ENCODE measurements at places on chromosomes 7 and 10.

DNA sequence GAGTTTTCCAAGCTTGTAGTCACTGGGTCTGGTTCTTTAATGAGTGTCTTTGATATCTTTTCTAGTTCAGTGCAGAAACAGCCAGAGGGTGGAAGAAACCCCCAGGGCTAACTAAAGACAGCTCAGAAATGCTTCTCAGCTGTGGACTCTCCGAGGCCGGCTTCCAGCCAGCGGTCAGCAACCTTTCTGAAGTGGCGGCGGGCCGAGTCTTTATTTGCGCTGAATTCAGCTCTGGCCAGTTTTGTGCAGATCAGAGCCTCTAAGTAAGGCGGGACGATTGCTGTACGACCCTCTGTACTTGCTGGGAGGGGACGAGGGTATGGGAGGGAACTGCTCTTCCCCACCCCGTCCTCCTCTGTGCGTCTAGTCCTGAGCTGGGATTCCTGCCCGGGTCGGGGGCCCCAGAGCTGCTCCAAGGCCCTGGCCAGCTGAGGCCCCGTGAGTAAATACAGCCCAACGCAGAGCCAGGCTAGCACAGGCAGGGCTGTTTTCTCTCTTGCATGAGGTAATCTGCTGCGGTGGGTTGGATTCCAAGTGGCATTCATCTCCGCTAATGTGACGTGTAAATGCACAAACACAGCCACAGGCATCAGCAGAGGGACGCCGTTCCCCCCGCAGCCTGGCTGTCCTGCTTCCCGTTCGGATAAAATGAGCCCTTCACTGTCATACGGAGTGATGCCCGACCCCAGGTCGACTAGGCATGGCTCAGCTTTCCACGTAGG lies 159.8 kb downstream of the PIP4K2A start:
- no peak for DNase-seq

- no peak for DNase-seq
These were observed 199.5 kb downstream of the REEP3 start for GRCh38 chr10:63720676-63721075.

DNA sequence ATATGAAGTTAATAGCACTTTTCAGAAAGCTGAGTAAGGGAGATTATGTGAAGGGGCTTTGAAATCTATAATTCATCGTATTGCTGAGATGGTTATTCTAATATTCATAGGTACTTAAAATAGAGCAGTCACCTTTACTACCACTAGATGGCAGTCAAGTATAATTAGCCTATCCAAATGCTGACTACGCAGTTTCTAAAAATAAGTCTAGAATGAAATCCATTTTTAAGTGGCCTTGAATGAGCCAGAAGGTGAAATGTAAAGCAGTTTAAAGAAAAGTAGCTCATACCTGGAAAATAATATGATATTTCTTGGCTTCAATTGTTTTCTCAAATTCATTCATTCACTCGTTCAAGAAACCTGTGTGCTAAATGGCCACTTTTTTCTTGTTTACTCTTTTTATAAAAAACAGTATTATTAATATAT lies 1277.1 kb downstream of the GATA3 start:
- peak; percentile 54 for DNase-seq

DNA sequence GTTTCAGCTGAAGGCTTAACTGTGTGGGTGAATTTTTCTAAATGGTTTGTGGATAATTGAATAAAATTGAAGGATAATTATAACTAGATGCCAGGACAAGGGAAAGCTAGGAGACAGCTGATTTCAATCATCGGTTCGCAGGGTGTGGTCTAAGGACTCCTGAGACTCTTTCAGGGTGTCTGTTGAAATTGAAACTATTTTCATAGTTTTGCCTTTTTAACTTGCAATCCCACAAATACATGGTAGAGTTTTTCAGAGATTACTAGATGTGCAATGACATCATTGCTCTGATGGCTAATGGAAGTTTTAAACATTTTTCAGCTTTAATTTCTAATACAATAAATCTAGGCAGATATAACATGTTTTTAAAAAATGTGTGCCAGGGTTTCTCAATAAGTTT lies 18.5 kb downstream of the TRUB1 start:
- DNase-seq, result no peak

DNA sequence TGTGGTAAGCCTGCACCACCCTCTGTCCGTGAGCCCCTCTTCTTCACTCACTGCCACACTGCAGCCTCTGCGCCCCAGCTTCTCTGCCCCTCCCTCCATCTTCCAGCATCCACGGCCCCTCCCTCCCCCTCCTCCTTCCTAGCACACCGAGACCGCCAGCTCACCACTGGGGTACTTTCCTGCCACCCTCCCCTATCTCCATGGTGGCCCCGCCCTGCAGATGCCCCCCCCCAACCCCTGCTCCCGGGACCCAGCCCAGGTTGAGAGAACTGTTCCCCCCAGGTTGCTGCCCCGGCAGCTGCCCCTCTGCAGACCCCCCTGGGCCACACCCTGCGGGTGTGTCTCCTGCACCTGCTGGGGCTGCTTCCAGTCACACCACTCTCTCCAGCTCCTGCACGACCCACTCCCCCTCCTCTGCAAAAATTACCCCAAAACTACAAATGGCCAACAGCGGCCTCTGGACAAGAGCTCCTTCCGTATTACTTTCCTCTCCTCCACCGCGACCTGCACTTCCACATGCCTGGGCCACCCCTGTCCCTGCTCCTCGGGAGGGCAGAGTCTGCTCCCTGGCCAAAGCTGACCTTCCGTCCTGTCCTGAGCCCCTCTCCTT lies 209.2 kb upstream of the PPP2R2D start:
- DNase-seq, result no peak

DNA sequence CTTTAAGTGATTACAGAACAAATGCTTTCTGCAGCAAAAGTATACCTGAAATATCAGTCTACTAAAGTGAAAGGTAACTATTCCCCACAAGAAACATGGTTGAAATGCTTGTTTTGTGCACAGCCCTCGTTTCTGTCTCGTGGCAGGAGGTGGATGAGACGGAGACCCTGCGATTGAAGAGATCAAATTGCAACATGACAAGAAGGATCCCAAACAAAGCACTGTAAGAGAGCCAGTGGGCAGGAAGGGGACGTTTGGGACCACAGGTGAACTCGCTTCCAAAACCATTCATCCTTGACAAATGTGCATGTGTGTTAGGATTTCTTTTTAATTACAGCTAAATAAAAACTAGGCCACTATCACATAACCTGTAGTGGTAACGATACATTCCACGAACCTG lies 192.6 kb downstream of the CCSER2 start:
- DNase-seq, result no peak

GRCh38 chr7:4663239-4664018 lies 18.7 kb upstream of the FOXK1 start:
- no peak for DNase-seq

DNA sequence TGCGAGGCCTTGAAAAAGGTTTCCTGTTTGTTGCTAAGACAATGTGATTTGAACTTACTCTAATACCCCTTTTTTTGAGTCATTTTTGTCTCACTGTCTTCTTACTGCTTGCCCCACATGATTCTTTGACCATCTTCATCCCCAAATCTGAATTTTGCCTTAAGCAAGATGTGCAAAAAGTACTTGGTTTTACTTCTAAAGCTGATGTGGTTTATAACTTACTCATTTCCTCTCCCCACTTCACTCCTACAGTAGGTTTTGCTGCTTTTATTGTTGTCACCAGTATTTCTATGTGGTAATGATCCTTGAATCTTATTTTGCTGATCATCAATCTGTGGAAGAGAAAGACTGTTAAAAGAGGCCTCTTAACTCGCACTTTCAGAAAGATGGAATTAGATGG lies 396.4 kb downstream of the SDK1 start:
- no peak for DNase-seq

DNA sequence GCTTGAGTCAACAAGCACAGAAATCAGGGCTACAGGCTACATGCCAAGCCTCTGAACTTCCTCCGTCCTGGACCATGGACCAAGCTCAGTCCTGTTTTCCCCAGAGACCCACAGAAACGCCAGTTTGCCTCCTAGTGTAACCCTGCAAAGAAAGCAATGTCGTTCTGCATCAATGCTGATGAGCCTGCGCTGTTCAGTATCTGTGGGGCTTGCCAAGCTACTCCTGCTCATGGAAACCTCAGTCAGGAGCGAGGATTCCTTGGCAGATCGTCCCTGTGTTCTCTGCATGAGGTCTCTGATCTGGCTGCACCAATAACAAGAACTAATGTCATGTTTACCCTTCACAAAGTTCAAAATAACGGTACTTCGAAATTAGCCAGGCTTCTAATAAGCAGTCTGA lies 495.5 kb upstream of the C7orf33 start:
- no peak for DNase-seq

Measured in GM13977 (cell line).